ENCODE measurements at places on chromosomes 7 and 10.

- DNase-seq: no peak
Measured at GRCh38 chr10:33734393-33735155, 400.1 kb upstream of the NRP1 start.

DNA sequence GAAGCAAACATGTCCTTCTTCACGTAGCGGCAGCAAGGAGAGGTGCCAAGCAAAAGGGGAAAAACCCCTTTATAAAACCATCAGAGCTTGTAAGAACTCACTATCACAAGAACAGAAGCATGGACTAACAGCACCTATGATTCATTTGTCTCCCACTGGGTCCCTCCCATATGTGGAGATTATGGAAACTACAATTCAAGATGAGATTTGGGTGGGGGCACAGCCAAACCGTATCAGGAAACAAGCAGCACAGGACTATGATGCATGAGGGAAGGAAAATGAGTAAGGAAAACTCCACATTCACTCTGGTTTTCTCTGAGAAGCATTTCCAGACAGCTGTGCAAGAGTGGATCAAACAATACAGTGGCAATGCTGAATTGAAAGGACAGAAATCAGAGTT is 81.6 kb downstream of the RSU1 start:
- no peak for DNase-seq

- peak; percentile 64 for DNase-seq
Measured at GRCh38 chr7:5248201-5248885, 34.4 kb upstream of the SLC29A4 start.

DNA sequence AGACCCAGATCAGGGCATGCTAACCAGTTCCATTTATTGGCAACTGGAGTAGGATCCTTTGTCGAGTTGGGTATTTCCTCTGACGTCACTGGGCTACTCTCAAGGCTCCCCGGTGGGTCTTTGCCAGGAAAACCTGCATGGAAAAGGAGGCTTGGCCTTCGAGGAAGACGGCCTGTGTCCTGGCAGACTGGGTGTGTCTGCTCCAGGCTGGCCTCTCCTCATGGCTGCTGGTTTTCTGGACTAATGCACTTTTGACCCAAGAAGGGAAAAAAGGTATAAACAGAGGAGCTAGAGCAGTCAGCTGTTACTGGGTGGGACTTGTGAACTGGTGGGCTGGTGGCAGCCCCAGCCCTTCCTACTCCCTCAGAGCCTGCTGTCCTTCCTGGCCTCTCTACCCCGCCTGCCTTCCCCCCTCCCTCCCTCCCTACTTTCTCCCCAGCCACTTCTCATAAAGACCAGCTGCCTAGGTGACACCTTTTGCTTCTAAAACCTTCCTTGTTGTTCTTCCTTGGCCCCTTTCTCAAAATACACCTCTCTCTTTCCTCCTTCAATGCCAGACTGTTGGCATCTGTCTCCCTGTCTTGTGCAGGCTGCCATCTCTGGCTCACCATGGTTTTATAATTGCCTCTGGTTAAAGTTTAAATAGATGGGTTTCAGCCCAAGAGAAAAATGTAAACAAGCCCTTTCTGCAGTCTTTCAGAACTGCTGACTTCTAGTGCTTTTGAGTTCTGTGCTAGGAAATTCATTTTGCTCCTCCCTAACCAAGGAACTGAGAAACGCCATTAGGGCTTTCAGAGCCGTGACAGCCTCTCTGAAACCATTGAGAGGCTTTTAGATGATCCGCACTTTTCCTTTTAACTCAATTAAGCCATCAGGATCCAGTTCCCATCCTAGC is 101.8 kb upstream of the MKLN1 start:
- DNase-seq: peak; percentile 79

GRCh38 chr10:126504761-126505112 is 116.5 kb upstream of the ADAM12 start:
- no peak for DNase-seq

GRCh38 chr7:155741805-155742204 is 70.5 kb downstream of the SHH start:
- DNase-seq: no peak

- DNase-seq: no peak
Measured at GRCh38 chr7:128840326-128841170, 10.3 kb downstream of the FLNC start.

- no peak for DNase-seq
Measured at GRCh38 chr7:11188529-11189310, 215.0 kb downstream of the PHF14 start.

DNA sequence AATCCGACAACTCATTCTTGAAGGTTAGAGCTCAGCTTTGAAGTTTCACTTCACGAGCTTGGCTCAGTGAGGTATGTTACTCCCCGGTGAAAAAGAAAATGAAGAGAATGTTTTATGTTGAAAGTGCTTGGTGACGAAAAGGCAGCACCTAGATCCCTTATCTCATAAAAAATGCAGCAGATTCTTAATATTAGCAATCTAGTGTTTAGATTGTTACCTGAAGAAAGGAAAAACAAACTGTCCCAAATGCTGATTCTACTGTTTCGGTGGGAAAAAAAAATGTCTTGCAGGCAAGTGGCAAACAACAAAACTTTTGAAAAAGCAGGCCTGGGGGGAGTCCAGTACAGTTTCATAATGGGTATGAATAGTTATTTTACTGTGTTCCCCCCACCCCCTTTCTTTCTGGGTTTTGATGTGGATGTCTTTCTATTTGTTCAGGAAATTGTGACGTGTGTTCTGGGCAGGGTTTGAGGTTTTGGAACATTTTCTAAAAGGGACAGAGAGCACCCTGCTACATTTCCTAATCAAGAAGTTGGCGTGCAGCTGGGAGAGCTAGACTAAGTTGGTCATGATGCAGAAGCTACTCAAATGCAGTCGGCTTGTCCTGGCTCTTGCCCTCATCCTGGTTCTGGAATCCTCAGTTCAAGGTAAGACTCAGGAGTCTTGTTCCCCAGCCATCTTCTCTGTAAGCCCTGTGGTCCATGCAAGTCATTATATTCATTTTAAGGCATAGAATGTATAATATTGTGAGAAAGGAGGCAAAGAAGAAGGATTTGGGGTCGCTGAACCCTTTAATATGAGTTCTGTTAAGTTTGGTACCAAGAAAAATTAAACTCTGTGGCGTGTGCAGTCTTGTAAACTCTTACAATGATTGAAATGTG is at the start of gene SRGN:
Gene SRGN (plus strand): TSS at position 514 of the 881 bp plus-strand sequence. CDS start 55 bp downstream, at position 569.
- DNase-seq: peak; percentile 95

- no peak for DNase-seq
Measured at GRCh38 chr10:76091926-76092325, 660.5 kb downstream of the LRMDA start.

DNA sequence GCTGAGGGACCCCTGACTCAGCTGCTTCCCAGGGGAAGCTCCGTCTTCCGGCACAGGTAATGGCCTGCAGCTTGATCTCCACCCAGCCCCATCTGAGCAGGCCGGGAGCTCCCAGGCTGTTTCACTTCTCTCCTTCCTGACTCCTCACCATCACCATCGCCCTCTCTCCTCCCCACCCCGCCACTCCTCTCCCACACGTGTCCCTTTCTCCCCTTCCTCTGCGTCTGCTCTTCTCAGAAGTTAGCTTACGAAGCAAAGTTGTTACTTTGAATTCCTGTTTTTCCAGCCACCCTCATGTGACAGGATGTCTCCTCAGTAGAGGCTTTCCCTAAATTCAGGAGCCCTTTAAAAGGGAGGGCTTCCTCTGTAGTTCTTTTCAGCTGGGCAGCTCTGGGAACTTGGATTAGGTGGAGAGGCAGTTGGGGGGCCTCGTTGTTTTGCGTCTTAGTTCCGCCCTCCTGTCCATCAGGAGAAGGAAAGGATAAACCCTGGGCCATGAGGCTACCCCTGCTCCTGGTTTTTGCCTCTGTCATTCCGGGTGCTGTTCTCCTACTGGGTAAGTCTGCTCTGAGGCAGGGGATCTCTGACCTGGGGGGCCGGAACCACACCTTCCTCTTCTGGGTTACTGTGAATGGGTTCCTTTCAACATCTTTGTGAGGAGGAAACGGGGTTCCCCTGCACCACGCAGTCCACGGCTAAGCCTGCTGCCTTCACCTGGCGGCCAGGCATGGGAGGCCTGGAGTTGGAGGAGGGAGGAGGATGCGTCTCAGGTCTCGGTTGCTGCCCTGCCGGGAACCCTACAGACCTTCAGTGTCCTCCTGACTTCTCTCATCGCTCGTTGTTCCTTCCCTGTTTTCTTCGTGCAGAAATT is at the start of gene MRC1:
Gene MRC1 (plus strand): TSS at position 378 of the 871 bp plus-strand sequence. CDS start 118 bp downstream, at position 496.
- no peak for DNase-seq

- no peak for DNase-seq
Measured at GRCh38 chr10:119663866-119664698, 12.9 kb downstream of the BAG3 start.

- DNase-seq: no peak
Measured at GRCh38 chr7:93238748-93239147, 6.6 kb downstream of the VPS50 start.

DNA sequence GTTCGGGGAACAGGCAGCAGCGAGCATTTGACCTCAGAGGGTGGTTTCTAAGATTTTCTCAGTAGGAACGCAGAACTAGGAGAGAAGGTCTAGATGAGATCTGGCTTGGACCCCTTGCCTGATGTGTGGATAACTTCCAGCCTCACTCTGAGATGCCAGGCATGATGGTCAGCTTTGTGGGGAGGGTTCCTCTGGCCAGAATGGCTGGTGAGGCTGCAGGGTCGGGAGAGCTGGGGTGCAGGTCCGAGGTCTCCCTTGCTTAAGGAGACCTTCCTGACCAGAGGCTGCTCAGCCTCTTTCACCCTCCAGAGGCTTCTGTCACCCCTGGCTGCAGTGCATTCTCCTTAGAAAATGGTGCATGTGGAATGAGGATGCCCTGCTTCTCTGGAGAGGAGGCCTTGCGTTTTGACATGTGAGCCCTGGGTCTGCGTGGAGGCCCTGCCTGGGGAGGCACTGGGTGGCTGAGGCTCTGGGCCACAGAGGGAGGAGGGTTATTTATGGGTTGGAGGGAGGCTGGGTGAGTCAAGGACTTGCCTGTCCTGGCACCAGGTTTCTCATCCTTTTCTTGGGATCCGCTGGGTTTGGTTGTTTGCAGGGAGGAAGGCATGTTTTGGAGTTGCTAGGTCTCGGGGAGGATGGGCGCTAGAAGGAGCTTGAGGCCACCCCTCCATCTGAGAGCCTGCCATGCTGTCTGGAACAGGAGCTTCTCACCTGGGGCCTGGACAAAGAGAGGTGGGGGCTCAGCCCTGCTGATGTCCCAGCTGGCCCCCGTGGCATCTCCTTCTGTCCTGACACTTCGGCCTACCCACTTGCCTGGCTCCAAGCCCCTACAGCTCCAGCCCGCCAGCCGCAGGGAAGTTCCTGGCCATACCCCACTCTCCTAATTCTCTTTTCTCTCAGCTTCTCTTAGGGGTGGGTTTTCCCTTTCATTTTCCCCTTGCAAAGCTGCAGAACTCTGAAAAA is 3.9 kb downstream of the FAM241B start:
- peak; percentile 32 for DNase-seq

DNA sequence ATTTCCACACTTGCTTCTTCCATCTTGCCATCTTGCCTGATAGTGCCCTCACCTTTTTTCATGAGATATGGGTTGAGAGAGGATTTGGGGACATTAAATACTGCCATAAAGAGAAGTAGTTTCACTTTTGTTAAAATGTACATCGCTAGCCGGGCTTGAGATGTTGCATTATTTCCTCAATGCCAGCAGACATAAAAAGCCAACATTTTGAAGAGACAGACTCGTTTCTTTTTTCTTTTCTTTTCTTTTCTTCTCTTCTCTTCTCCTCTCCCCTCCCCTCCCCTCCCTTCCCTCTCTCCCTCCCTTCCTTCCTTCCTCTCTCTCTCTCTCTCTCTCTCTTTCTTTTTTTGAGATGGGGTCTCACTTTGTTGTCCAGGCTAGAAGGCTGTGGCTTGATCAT is 17.9 kb downstream of the ENKUR start:
- no peak for DNase-seq

- DNase-seq: no peak
Measured at GRCh38 chr10:68586606-68587305, 26.6 kb downstream of the TET1 start.

DNA sequence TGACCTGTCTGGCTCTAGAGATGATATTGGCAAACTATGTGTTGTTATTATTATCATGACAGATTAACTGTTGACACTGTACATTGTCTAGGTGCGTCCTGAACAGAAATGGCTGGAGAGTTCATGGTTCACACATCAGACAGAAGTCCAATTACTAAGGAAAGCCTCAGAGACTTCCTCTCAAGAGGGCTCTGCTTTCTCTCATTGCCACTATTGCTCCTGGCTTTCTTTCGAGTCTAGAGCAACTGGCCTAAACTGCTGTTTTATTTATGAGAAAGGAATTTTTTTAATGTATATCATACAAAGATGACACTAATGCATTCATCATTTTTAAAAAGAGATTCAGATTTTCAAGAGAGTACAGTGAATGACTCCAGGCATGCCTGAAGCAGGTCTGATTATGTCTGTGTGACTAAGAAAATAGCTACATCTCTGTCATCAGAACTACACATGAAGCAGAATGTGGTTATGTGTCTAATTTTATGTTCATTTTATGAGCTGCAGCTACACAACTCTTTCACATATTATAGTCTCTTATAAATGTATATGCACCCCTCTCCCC is 30.4 kb downstream of the NRCAM start:
- no peak for DNase-seq

DNA sequence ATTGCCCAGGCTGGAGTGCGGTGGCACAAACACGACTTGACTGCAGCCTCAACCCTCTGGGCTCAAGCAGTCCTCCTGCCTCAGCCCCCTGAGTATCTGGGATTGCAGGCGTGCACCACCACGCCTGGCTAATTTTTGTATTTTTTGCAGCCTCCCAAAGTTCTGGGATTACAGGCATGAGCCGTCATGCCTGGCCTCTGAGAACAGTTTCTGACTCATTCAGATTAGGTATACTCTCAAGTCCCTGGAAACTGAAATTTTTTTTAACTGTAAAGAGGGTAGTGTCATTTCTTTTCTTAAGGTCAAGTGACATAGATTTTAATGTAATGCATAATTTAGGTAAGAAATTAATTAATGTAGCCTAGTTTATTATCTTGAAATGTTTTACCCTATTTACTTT is 104.7 kb downstream of the SEPTIN7 start:
- DNase-seq: no peak

DNA sequence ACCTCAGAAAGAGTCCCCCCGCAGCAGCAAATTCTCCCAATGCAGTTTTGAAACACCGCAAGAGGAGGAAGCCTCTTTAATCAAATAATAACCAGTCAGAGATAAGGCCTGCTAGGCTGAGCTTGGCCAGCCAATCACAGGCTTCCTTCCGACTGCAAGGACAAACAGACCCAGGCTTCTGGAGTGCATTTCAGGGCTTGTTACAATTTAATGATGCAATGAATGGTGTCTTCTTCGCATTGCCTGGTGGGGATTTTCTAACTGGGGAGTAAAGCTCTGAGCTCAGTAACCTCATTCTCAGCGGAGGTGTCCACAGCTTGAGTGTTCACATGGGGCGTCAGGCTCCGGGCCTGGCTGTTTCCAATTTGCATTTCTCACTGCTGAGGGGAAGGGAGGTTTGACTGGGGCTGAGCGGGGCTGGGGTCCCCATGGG is 31.8 kb upstream of the GPAM start:
- DNase-seq: no peak

GRCh38 chr10:98316661-98317060 is 48.7 kb upstream of the LOXL4 start:
- no peak for DNase-seq

GRCh38 chr7:24572997-24573553 is at the start of gene PALS2:
PALS2 (plus strand) TSS chr7:24573452; CDS start chr7:24623668, 50,216 bp downstream.
- DNase-seq: peak; percentile 60

- DNase-seq: no peak
Measured at GRCh38 chr7:65812281-65812680, 60.6 kb upstream of the VKORC1L1 start.

Measured in right atrium auricular region (tissue), 2 donors.